ENCODE measurements at places on chromosomes 11 and 22. TPM values are rescaled to one million over a fixed set of nuclear protein-coding genes. Genes with fewer than 3 reads are reported as not detected.

CCDC34 gene
- total RNA-seq: 5.9 TPM

TSGA10IP gene
- not detected for total RNA-seq

SAA4 gene
- not detected for total RNA-seq

ADAMTS15 gene
- 5.3 TPM for total RNA-seq

MCAT gene
- total RNA-seq: 50.8 TPM

SERPIND1 gene
- not detected for total RNA-seq

NXPE1 gene
- not detected for total RNA-seq

FKBP2 gene
- total RNA-seq: 42.0 TPM

LDLRAD3 gene
- total RNA-seq: 5.7 TPM

WNT7B gene
- 2.1 TPM for total RNA-seq

CCDC87 gene
- under 0.01 TPM for total RNA-seq

PANX2 gene
- total RNA-seq: 0.33 TPM

PLAAT3 gene
- total RNA-seq: 55.0 TPM

FIBIN gene
- 9.6 TPM for total RNA-seq

C11orf86 gene
- total RNA-seq: not detected

C11orf91 gene
- not detected for total RNA-seq

PANX3 gene
- not detected for total RNA-seq

CCDC88B gene
- 16.2 TPM for total RNA-seq

PYGM gene
- 4.3 TPM for total RNA-seq

CHKA gene
- total RNA-seq: 72.1 TPM

OR2AT4 gene
- not detected for total RNA-seq

MMP10 gene
- not detected for total RNA-seq

NLRP6 gene
- 1.0 TPM for total RNA-seq

OR2AG2 gene
- total RNA-seq: 0.26 TPM

HOATZ gene
- not detected for total RNA-seq

PPFIA1 gene
- 22.1 TPM for total RNA-seq

VSIG10L2 gene
- total RNA-seq: not detected

MYBPC3 gene
- total RNA-seq: not detected

DNAJB7 gene
- total RNA-seq: not detected

SPECC1L gene
- 23.1 TPM for total RNA-seq

SCGB1C1 gene
- total RNA-seq: not detected

MMP12 gene
- total RNA-seq: not detected

All from body of pancreas (tissue), 4 donors.